ELF-1 (cell line): ENCODE measurements at places on chromosomes 12 and 14.

- no peak for DNase-seq
Measured at GRCh38 chr12:25352083-25352918, 101.6 kb upstream of the KRAS start.

DNA sequence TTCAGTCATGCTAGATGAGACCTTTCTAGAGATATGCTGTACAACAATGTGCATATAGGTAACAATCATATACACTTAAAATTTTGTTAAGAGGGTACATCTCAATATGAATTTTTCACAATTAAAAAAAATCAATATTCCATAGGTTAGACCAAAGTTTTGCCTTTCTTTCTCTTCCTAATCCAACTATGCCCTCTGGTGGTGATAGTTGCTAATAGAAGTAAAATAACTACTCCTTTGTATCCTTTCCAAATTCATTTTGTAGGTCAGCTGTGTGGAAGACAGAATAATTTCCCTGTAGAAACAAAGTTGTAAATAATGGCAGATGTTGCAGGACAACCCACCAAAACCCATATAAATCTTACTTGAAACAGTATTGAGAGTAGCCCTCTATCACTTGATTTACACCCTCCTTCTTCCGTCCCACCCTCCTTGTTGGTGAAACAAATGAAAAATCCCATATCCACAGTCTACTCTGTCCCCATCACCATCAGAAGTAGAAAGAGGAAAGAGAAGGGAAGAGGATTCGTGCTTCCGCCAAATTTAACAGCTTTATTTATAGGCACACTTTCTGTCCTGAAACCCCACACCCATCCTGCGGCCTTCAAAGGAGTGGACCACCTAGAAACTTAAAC lies 34.2 kb upstream of the KICS2 start:
- no peak for DNase-seq

DNA sequence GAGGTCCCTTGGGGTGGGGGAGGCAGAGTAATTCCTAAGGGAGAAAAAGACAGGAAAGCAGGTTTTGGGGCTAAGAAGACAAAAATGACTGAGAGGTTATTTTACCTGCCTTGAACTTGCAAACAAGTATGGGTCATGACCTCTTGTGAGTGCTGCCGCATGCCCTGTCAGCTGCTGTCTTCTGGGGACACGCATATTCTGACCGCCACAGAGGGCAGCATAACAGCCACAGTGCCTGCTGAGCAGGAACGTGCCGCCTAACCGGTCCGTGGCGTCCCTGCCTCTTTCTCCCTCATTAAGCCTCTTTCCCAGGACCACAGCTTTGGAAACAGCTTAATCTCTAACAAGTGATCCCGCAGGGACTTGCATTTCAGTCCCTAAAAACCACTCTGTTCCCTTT lies 51.3 kb upstream of the KCNA1 start:
- DNase-seq: peak; percentile 70

- DNase-seq: no peak
Measured at GRCh38 chr12:15011162-15011561, 38.3 kb downstream of the PDE6H start.

GRCh38 chr14:61547186-61548069 lies 147.9 kb upstream of the HIF1A start:
- DNase-seq: peak; percentile 60

DNA sequence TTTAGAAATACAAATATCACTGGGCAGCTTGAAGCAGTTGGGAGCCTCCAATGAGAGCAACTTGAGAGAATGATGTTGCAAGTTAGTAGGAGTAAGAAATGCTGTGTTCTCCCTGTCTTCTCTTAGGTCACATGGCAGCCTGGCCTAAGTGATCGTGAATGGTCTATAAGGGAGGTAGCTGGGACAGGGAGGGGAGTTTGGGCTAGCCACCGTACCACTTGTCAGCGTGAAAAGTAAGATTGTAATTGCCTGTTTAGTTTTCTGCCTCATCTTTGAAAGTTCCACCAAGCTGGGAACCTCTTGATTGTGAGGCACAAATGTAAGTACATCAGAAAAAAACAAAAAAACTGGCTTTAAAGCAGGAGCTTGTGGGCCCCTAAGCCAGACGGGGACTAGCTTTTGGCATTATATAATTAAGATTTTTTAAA lies 36.4 kb downstream of the MDM2 start:
- DNase-seq: no peak

- DNase-seq: peak; percentile 41
Measured at GRCh38 chr12:122523280-122523679, 3.5 kb downstream of the RSRC2 start.

GRCh38 chr14:69694730-69695281 lies 72.1 kb upstream of the SRSF5 start:
- peak; percentile 37 for DNase-seq

DNA sequence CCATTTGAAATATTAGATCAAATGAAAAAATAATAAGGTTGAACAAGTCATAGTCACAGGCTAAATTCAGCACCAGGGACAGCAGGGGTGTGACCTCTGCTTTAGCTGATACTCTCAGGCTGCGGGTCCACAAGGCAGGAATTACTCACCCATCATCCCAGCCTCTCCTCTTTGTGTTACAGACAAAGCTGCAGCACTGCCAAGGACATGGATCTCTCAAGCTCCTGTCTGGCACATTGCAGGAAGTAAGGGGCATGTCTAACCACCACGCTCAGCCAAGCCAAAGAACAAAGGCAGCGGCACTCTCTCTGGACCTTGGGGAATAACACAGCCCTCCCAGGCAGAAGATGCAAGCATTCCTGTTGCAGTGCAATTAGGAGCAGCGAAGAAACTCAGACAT lies 783.8 kb downstream of the VRK1 start:
- DNase-seq: peak; percentile 17

- no peak for DNase-seq
Measured at GRCh38 chr12:88945051-88945732, 364.9 kb upstream of the KITLG start.

GRCh38 chr12:67155863-67156262 lies 113.3 kb upstream of the CAND1 start:
- peak; percentile 47 for DNase-seq

GRCh38 chr12:1130571-1130970 lies 139.5 kb downstream of the ERC1 start:
- DNase-seq: no peak

GRCh38 chr14:75443203-75443969 lies 15.6 kb downstream of the JDP2 start:
- no peak for DNase-seq

DNA sequence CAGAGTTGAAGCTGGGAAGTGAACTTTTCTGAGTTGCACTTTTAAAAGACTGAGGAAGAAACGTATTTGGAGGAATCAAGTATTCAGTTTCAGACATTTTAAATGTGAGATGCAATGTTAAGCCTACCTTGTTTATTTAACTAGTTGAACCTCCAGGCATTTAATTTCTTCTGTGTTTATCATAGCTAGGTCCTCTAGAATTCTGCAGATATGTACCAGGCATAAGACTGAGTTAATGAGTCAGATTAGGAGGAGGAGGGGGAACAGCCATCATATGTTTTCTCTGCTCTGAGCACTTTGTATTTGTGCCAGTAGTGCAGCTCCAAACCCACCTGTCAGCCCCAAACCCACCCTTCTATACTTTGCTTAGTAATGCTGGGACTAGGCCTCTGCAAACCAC lies 16.4 kb upstream of the SAMD4A start:
- DNase-seq: no peak

DNA sequence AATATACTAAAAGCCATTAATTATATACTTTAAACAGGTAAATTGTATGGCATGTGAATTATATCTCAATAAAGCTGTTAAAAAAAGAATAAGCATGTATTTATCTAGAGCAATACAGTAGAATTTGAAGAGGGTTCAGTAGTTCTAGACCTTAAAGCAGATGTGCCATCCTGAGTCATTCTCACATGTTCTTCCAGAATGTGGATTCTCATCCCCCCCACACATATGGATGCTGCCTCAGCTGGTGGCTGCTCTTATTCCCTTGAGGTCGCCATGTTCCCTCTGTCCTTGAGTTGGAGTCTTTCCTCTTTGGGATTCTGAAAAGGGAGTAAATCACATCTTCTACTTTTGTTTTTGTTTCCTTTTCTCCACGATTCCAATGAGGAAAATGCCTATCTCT lies 321.3 kb downstream of the AEBP2 start:
- no peak for DNase-seq
